T follicular helper cell (primary cell): ENCODE measurements at places on chromosomes 1 and 21.

DNA sequence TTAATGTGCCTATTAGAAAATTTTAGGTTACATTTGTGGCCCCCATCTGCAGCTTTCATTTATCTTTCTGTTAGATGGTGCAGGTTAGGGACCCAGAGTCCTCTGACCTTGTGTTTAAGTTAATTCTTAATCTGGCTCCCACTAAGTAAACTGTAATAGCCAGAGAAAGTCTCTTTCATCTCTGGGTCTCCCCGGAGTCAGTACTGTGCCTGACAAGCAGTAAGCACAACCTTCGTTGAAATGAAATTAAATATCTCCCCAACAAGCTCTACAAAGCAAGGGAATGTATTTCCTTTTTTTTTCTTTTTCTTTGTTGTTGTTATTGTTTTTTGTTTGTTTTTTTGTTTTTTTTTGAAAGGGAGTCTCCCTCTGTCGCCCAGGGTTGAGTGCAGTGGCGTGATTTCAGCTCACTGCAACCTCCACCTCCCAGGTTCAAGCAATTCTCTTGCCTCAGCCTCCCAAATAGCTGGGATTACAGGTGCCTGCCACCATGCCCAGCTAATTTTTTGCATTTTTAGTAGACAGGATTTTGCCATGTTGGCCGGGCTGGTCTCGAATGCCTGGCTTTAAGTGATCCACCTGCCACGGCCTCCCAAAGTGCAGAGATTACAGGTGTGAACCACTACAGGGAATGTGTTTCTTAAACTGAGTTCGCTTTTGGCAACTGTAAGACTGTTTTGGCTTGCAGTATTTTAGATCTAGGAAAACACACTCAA is 81.6 kb downstream of the HHIPL2 start:
- DNase-seq: no peak

- DNase-seq: no peak
Measured at GRCh38 chr1:50605186-50605875, 182.1 kb upstream of the DMRTA2 start.

GRCh38 chr1:246761396-246761795 is 37.2 kb downstream of the SCCPDH start:
- DNase-seq: no peak

DNA sequence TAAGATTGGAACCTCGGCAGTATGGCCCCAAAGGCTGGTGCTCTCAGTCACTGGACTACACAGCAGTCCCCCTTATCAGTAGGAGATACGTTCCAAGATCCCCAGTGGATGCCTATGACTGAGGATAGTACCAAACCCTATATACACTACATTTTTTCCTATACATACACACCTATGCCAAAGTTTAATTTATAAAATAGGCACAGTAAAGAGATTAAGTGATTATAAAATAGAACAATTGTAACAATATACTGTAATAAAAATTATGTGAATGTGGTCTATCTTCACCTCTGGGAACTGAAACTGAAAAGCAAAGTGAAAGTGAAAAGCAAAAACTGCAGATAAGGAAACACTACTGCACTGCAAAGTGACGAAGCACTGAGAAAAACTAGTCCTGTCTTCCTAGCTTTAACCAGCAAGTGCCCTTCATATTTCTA is 96.8 kb downstream of the INTS7 start:
- DNase-seq: no peak

DNA sequence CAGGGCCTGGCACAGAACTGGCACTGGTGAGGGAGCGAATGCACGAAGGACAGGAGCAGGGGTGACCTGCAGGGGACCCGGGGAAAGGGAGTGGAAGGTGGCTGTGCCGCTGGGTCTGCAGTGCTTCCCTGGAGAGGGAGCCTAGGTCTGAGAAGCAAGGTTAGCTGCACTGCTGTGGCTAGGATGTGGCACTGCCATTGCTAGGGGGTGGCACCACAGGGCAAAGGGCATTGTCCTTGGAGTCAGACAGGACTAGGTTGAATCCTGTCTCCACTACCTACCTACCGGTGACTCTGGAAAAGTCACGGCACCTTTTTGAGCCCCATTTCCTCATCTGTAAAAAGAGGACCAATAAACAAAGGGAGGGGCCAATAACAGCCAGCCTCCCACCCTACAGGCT is 28.3 kb downstream of the SLC1A7 start:
- DNase-seq: no peak

GRCh38 chr1:206556750-206557635 is 49.7 kb downstream of the RASSF5 start:
- peak; percentile 75 for DNase-seq

DNA sequence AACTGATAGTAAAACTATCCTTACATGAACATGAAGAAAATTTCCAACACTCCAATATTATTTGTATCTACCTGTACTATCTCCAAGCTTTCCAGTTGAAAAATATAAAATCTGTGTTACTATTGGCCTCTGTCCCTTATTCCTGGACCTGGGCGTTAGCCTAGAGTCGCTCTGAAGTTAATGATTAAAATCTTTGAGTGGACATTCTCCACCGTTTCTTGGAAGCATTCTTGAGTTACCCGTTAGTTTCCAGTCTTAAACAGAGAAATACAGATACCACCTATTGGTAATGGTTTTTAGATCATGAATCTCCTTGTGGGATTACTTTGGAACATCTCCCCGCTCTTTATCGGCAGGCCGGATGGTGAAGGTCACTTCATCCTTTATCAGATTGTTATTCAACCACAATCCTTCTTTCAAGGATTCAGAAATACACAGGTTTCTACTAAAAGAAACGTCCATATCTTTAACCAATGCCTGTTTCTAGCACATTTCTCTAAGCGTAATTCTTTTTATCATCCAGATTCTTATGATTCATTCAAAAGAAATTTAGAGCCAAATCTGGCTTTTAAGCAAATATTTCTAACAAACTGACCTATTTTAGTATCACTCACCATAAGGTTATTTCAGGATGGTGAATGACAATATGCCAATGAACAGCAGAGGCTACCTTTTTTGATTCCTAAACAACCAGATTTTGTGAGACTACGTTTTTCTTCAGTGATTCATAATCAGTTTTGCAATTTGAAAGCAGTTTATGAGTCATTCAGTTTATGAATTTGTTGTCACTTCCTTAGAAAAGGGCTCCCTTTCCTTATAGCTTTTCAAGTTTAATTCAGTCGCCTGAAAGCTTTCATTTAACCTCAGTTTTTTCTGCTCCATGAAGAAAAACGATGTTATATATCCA is 70.2 kb upstream of the ERRFI1 start:
- DNase-seq: no peak

GRCh38 chr1:24189528-24189927 is 2.4 kb upstream of the IFNLR1 start:
- no peak for DNase-seq

DNA sequence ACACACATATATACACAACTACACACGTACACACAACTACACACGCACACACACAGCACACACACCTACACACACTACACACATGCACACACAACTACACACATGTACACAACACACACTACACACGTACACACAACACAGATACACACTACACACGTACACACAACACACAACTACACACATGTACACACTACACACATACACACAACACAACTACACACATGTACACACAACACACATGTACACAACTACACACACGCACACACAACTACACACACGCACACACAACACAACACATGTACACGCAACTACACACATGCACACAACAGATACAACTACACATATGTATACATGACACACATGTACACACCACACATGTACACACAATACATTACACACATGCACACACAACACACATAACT is 318.1 kb downstream of the CAMTA1 start:
- no peak for DNase-seq

DNA sequence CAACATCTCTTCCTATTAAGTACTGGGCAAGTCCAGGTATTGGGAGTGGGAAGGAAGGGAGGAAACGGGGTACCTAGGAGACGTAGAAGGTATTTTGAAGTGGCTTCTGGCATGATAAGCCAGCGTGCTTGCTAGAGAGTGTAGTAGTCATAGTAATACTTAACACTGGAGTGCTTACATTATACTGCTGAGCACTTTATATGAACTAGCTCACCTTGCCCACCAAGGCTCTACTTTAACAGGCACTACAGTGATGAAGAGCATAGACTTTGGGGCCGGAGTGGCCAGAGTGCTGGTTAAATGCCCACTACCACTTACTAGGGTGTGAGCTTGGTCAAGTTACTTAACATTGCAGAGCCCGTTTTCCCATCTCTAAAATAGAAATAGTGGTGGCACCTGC is 61.7 kb downstream of the ACP6 start:
- no peak for DNase-seq

DNA sequence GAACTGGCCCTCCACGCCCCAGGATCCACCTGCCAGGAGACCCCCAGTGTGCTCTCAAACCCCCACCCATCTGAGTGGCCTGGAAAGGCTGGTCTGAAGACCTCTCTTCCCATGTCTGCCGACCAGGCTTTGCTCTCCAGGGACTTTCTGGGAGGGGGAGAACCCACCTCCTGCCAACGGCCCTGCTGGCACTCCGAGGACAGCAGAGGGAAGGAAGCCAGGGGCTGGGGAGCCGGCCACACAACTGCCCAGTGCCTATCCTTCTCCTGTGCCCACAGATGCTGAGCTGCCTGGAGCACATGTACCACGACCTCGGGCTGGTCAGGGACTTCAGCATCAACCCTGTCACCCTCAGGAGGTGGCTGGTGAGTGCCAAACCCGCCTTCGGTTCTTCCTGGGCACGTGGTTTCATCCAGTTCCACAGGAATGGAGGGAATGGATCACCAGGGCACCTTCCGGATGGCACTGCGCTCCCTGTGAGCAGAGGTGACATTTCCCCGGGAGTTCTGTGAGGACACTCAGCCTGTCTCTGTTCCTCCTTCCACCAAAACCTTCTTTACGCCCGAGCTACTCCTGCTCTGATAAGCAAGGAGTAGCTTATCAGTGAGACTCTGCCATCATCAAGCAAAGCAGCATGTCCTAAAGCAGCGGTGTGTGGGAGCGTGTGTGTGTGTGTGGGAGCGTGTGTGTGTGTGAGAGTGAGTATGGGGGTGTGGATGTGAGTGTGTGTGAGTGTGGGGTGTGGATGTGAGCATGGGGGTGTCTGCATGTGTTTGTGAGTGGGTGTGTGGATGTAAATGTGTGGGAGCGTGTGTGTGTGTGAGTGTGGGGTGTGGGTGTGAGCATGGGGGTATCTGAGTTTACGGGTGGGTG is 105.5 kb downstream of the PDE9A start:
- no peak for DNase-seq

DNA sequence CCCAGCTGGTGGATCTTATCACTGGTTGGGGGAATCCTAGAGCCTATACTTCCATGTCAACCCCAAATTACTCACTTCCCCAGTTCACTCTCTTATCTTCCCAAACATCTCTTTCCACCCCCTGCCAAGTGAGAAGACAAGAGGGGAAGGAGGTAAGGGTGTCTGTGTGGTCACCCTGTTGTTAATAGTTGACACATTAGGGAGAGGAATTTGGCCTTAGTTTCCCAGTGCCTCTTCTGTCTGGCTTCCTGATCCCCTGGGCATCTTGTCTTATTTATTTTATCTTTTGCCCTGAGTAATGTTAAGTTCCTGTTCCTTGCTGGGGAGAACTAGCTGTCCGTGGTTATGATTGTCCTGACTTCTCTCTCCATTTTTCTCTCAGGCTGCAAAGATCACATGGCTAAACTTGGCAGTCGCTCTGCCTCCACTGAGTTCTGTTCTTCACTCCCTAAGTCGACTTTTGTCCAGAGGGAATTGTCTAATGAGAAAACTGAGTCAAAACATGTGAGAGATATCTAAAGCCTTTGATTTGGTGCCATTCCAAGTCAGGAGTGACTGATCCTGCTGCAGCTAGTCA is 157.1 kb upstream of the SYT6 start:
- DNase-seq: no peak

- DNase-seq: no peak
Measured at GRCh38 chr1:210302501-210302900, 26.2 kb upstream of the HHAT start.

GRCh38 chr1:97869441-97869840 is 51.4 kb downstream of the DPYD start:
- DNase-seq: no peak

GRCh38 chr1:98045767-98046641 is 125.2 kb upstream of the DPYD start:
- DNase-seq: no peak

- no peak for DNase-seq
Measured at GRCh38 chr1:172380441-172381244, 39.8 kb upstream of the C1orf105 start.

GRCh38 chr1:198701766-198702539 is 63.1 kb downstream of the PTPRC start:
- DNase-seq: no peak

GRCh38 chr1:13797397-13797796 is 97.4 kb downstream of the PRDM2 start:
- DNase-seq: no peak

DNA sequence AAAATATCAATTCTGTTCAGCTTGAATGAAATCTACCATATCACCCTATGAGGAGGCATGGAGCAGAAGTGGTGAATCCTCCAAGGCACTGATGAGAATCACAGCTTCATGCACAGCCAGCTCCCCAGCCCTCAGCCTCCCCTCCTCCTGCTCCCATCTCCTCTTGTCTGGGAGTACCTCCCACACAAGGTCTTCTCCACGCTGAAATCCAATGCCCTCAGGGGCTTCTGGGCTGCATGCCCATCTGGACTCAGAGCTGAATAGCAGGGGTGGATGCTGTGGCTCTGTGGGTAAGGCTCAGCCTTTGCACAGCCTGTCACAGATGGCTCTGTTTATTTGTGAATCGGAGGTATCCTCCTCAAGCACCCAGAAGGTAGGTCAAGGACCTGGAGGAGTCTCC is 48.6 kb downstream of the KCNC4 start:
- DNase-seq: no peak

DNA sequence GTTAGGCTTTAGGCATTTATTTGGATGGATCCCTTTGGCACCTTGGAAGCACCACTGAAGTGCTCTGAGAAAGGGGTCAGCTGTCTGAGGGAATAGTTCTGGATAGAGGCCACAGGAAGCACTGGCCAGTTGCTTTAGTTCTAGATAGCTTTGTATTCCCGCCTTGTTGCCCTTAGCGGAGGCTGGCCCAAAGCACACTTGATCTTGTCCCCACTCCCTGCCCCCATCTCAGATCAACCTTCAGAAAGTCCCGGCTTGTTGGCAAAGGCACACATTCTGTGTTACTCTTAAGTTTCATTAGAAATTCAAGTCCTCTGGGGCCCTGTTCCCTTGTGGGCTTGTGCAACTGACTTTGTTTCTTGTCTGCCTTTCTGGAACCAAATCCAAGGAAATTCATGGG is 15.2 kb upstream of the NBL1 start:
- no peak for DNase-seq

DNA sequence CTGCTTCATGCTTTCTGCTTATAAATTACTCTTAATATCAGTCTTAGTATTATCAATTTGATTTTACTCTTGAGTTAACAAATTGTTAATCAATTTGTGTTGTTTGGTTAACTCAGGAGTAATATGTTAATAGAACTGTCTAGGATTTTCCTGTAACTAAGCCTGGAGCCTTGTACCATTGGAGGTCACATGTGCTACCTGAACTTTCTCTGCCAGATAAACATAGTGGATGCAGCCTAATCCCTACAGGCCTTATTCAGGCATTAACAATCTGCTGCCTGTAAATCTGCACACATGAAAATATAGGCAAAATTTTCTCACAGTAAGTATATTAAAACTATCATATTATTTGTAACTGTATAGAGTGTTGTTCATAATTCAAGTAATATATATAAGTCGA is 47.1 kb upstream of the TMPRSS2 start:
- DNase-seq: no peak
